ENCODE measurements at places on chromosomes 16 and 17.

GRCh38 chr17:77549726-77550366 lies 408.7 kb upstream of the TNRC6C start:
- no peak for DNase-seq

DNA sequence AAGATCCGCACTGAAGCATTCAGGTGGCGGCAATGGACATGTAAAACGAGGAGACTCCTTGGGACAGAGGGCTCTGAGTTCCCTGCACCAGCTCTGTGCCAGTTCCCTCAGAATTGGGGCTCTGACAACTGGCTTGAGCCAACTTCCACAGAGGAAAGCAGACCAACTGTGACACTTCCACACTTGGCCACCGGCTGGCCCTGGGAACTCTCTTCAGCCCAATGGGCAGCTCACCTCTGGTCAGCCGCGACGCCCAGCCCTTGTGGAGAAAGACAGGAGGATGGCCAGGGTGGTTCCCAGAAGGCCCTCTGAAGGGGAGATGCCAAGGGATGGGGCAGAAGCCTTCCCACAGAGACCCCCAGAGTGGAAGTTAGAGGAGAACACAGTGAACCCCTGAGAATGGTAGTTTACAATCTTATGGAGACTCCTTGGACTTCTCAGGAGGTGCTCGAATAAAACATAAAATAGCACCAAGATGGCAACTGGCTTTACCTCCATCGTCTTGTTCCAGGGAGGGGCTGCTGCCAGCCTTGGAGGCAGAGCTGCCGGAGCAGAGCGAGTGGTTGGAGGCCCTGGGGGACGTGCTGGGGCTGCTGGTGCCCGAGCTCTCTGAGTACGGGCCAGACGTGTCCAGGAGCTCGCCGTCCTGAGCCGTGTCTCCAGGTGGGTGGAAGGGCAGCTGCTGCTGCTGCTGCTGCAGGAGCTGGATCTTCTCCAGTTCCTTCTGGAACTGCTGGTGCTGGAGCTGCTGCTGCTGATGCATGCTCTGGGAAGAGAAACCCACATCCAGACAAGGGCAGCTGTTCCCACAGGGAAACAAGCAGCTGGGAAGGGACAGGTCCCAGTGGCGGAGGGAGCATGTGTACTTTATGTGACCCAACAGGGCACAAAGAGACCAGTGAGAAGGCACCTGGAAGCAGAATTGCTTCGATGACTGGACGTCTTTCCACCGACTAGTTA lies 35.0 kb upstream of the ICAM2 start:
- no peak for DNase-seq

- DNase-seq: no peak
Measured at GRCh38 chr16:22272870-22273650, 24.1 kb upstream of the POLR3E start.

- no peak for DNase-seq
Measured at GRCh38 chr17:65005858-65006257, 50.7 kb downstream of the GNA13 start.

- DNase-seq: no peak
Measured at GRCh38 chr16:4321286-4322120, 5.6 kb downstream of the GLIS2 start.

GRCh38 chr17:73841431-73842060 lies 197.3 kb upstream of the SDK2 start:
- DNase-seq: no peak

GRCh38 chr17:82732118-82732743 lies 3.2 kb upstream of the FN3K start:
- DNase-seq: no peak

DNA sequence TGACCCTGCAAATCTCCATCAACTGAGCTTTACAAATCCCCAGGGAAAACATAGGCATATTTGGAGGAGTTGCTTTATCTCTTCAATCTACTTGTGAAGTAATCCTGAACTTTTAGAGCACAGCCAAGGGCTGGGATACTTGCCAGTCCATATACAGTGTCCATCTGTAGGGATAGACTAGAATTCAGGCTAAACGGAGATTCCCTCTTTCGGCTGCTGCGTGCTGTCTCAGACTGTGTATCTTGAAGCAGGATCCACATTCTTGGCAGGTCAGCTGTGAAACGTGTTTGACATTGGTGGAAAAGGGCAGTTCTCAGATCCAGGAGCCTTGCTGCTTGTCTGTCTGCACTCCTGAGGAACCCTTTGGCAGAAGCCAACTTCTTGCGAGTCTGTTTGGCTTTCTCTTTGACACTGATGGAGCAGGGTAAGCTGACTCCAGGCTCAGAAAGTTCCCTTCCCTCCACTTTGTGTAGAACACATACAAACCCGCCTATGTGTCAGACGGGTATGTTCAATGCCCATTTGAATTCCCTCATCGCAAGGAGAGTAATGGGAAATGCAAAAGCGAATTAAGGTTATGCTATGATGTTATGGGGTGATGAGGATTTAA lies 221.8 kb downstream of the MAP2K4 start:
- DNase-seq: no peak

GRCh38 chr17:49277638-49278037 lies 47.1 kb upstream of the PHOSPHO1 start:
- no peak for DNase-seq

DNA sequence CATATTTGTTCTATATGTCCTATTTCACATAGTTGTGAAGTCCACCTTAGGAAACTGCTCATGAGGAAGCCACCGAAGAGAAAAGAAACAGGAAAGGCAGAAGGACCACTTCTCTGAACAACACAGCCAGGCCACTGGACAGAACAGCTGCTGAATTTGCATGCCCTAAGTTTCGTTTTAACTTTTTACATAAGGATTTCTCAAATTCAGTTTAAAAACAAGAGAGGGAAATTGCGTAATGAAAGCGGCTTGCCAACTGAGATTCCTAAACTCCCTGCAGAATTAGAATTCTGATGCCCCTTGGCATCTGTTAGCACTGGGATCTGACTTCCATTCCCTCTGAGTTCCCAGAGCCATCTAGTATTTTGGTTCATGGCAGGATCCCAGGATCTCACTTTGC lies 5.0 kb upstream of the CCL8 start:
- no peak for DNase-seq

GRCh38 chr16:76748461-76749348 lies 442.3 kb upstream of the MON1B start:
- no peak for DNase-seq

DNA sequence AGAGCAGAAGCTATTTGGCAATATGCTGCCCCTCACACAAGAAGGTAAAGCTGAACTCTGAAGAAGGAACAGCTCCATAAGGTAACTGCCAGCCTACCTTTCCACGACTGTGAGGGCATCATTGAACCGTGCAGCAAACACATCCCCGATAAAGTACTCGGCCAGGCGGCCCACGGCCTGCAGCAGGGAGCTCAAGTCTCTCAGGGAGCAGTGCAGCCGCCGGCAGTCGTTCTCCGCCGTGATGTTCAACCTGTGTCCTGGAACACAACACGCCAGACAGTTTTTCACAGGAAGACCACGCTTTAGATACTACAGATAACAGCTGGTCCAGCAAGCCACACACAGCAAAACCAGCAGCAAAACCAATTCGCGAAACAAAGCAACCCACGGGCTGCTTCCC lies 62.1 kb upstream of the GSG1L start:
- DNase-seq: no peak

- no peak for DNase-seq
Measured at GRCh38 chr16:79426663-79427062, 173.9 kb downstream of the MAF start.

GRCh38 chr17:82940226-82941020 lies 100.6 kb upstream of the ZNF750 start:
- DNase-seq: no peak

DNA sequence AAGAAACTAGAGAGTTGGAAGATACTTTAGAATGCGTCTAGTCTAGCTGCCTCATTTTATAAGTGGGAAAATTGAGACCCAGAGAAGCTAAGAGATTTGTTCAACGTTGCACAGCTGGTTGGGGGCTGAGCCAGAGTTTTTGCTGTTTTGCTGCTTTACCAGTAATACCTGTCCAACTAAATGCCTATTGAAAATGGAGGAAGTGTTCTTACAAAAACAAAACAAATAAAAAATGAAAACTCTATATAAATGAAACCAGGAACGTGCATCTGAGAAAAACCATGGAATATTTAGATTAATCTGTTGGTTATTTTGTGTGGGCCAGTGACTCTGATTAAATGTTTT lies 13.8 kb downstream of the NLK start:
- no peak for DNase-seq

DNA sequence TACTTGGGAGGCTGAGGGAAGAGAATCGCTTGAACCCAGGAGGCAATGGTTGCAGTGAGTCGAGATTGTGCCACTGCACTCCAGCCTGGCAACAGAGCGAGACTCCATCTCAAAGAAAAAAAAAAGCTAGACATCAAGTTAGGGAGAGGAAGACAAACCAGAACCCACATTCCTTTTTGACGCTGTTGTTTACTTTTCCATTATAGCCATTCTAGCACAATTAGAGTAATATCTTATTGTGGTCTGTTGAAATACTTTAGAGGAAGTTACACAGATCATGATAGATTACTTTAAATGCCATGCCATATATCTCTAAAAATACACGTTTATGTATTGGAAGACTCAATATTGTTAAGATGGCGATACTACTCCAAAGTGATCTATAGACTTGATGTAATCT lies 16.5 kb upstream of the ABCC1 start:
- no peak for DNase-seq

DNA sequence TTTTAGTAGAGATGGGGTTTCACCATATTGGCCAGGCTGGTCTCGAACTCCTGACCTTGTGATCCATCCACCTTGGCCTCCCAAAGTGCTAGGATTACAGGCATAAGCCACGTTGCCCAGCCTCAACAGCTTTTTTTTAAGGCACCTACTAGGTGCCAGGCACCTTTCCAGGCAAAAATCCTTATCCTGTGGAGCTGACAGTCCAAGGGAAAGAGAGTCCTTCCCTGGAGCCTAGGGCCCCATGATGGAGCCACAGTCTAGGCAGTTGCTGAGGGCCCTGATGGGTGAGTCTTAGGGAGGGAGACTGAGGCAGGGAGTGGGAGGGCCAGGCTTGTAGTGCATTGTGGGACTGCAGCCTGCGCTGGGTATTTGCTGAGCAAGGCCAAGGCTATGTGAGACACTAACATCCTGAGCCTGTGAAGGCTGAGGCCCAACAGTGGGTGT lies 79.6 kb upstream of the TOB1 start:
- DNase-seq: no peak

DNA sequence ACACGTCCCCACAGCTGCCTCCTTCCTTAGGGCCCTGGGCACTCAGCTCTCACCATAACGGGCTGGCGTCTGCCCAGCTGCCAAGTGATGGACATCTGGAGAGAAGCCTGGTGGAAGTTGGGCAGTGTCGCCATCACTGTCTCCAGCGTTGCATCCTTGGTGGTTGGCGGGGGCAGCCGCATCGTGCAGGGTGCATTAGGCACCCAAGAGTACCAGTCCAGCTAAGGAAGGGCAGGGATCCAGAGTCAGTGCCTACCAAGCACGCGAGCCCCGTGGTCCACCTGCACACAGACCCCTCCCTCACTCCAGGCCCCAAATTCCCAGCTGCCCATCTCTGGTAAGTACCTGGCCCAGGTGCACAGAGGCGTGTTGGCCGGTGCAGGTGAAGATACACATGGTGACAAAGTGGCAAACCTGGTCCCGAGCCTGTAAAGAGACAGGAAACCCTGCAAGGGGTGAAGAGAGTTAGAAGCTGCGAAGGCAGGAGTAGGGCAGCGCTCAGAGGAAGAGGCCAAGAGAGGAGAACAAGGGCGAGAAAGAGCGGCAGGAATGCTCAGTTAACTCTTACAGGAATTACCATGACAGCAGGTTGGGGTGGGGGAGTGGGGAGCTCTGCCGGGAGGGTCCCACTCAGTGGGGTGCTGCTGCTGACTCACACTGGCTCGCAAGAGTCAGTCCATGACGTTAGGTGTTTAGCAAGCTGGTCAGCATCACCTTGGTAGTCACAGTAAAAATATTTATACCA lies 9.5 kb downstream of the ALOX15 start:
- DNase-seq: peak; percentile 26

DNA sequence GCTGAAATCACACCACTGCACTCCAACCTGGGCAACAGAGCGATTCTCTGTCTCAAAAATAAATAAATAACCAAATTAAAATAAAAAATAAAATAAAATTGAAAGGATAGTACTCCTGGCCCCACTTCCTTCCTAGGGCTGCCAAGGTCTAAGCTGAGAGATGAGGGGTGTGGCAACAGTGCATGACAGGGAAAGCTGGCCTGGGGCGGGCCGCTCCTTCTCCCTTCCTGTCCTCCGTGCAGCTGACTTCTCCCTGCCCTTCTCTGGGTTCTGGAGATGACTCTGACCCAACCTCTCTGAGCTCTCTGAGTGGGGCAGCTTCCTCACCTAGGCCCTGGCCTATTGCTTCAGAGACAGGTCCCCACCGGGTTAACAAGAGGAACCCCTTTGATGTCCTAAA lies 8.7 kb upstream of the SLC25A39 start:
- no peak for DNase-seq

GRCh38 chr16:24085666-24086065 lies 170.5 kb upstream of the CACNG3 start:
- DNase-seq: no peak

- no peak for DNase-seq
Measured at GRCh38 chr17:49365667-49366066, 3.6 kb upstream of the ZNF652 start.

GRCh38 chr17:81601525-81602120 lies 35.3 kb downstream of the NPLOC4 start:
- peak; percentile 37 for DNase-seq

DNA sequence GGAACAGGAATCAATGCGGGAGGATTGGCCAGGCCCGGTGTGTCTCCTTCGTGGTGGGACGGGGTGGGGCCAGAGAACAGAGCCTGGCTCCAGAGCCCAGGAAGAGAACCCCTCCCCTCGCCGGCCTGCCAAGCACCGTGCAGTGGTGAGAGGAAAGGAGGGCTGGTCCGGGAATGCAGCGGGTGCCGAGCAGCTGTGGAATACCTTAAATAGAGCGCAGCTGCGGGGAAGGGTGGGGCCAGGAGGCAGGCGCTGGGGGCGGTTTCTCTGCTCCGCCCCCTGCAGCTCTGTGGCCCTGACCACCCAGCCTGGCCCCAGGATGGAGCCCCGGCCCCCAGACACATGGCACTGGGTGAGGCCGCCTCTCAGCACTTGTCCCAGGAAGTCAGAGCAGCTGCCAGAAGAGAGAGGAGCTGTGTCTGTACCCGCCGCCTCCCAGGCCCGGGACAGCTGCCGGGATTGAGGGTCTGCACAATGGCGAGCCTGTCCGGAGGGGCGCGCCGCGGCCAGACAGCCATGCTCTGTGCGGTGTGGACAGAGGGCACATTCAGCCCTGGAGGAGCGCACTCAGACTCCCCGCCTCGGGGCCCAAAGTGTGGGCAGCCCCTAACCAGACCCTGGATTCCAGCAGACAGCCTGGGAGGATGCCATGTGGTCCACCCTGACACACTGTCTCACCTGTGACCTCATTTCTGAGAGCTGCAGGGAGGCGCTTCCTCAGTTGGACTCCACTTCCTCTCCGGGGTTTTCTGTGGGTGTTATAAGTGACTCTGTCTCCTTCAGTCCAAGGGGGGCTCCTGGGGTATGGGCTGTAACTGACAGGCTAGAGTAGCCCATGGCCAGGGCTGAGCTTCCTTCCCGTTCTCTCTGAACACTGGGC lies 268.8 kb downstream of the SEC14L1 start:
- DNase-seq: peak; percentile 53

- DNase-seq: no peak
Measured at GRCh38 chr16:28069971-28070794, 6.7 kb upstream of the GSG1L start.

Measured in NCI-H226 (cell line).